Karpas-422 (cell line): ENCODE measurements at places on chromosomes 11 and 22. TPM values are rescaled to one million over a fixed set of nuclear protein-coding genes. Genes with fewer than 3 reads are reported as not detected.
A peak's percentile ranks its signal among the peaks of the same experiment; 100 is the strongest.

DNA sequence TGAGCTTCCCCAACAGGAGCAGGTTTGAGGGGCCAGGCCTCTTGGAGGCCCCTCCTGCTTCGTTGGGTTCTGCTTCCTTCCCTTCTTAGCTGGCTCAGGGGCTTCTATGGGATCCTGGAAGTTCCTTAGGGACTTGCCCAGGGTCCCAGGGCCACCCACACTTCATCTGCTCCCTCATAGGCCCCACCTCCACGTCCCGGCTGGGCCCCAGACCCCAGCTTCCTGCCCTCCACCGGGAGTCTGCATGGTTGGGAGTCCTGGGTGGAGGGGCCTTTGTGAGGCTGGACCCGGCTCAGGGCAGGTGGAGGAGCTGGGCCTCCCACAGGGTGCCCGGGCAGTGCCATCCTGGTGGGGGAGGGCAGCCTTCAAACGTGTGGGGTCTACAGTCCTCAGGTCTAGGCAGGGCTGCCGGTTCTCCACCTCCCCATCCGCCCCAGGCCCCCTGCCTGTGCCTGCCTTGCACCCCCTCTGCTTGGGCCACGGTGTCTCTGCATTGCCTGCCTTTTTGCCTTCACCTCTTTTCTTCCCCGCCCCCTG is 11.6 kb downstream of the OTUB1 start:
- no peak for DNase-seq
- H3K4me1 ChIP-seq = no peaks in the 10 kb centered on the region
- peaks cover 3% of the 10 kb centered on the region; the same call in 1 of the 2 replicates for H3K36me3 ChIP-seq
- no peaks in the 10 kb centered on the region for H3K27me3 ChIP-seq
- no peak overlapping the region for H3K4me3 ChIP-seq

- peak overlapping the region; percentile 98 for H3K27ac ChIP-seq
- DNase-seq = no peak
- H3K4me3 ChIP-seq = no peak overlapping the region
- H3K27me3 ChIP-seq = no peaks in the 10 kb centered on the region
- peaks cover 30% of the 10 kb centered on the region for H3K36me3 ChIP-seq
Observed at GRCh38 chr22:23689414-23689813, 1.4 kb upstream of the RGL4 start.

- no peak overlapping the region for H3K4me3 ChIP-seq
- H3K27ac ChIP-seq = no peak overlapping the region
- no peaks in the 10 kb centered on the region for H3K4me1 ChIP-seq
- no peaks in the 10 kb centered on the region for H3K27me3 ChIP-seq
- no peak for DNase-seq
Observed at GRCh38 chr11:89125298-89125697, 52.4 kb upstream of the TYR start.

GRCh38 chr11:44899959-44900358 is 50.7 kb downstream of the TP53I11 start:
- no peaks in the 10 kb centered on the region for H3K27me3 ChIP-seq
- peaks cover 4% of the 10 kb centered on the region; the same call in 1 of the 2 replicates for H3K4me1 ChIP-seq
- H3K27ac ChIP-seq = no peak overlapping the region
- H3K4me3 ChIP-seq = no peak overlapping the region

- peaks cover 37% of the 10 kb centered on the region for H3K4me1 ChIP-seq
- H3K36me3 ChIP-seq = no peaks in the 10 kb centered on the region
- no peak overlapping the region for H3K27ac ChIP-seq
- H3K27me3 ChIP-seq = no peaks in the 10 kb centered on the region; the same call in 1 of the 2 replicates
Observed at GRCh38 chr11:96338910-96339705, 3.9 kb downstream of the MAML2 start.

- peaks cover 4% of the 10 kb centered on the region; the same call in 1 of the 2 replicates for H3K27me3 ChIP-seq
- H3K4me3 ChIP-seq = no peak overlapping the region
- DNase-seq = no peak
- no peaks in the 10 kb centered on the region; the same call in 1 of the 2 replicates for H3K4me1 ChIP-seq
Observed at GRCh38 chr11:106821826-106822225, 196.4 kb downstream of the GUCY1A2 start.

CRYBB3 gene
- not detected in 2 replicates for total RNA-seq

ZNF280B gene
- 2.5 and 10.3 TPM in 2 replicates for total RNA-seq

DNA sequence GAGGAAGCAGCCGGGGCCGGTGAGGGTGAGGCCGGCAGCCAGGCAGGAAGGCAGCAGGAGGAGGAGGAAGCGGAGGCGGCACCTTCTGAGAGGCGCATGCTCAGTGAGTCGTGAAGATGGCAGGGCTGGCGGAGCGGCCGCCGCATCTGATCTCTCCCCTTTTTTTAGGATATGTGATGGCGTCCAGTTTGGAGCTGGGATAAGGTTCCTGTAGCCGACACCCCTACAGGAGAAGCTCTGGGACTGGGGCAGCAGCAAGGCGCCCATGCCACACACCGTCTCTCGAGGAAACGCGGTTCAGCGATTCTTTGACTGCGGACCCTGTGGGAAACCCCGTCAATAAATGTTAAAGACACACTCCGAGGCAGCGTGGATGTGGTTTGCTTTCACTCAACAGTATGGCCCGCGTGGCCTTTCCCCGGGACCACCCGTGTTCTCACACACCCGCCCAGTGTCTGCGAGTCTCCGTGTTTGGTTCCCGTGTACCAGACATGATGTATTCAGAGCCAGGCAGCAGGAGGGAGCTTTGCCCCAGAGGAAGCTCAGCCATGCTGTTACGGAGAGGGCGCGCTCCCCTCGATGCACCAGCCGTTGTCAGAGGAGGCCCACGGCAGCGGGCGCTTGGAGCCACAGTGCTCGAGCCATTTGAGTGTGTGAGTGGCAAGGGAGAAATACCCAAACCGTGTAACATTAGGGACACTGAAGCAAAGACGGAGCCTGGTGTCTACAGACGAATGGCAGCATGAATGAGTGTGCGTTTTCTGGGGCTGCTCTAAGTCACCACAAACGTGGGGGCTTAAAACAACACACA is 27.7 kb upstream of the PARVB start:
- H3K36me3 ChIP-seq = peaks cover 36% of the 10 kb centered on the region; the same call in 1 of the 2 replicates
- H3K4me1 ChIP-seq = peaks cover 29% of the 10 kb centered on the region
- no peaks in the 10 kb centered on the region for H3K27me3 ChIP-seq
- no peak overlapping the region for H3K27ac ChIP-seq

- H3K4me1 ChIP-seq = no peaks in the 10 kb centered on the region
- no peaks in the 10 kb centered on the region for H3K27me3 ChIP-seq
- no peaks in the 10 kb centered on the region for H3K36me3 ChIP-seq
Observed at GRCh38 chr22:44918166-44918924, 91.5 kb downstream of the PHF21B start.

GRCh38 chr22:17343766-17344165 is 25.5 kb upstream of the CECR2 start:
- H3K27me3 ChIP-seq = no peaks in the 10 kb centered on the region
- no peak overlapping the region for H3K4me3 ChIP-seq
- H3K4me1 ChIP-seq = peaks cover 35% of the 10 kb centered on the region
- no peak overlapping the region for H3K27ac ChIP-seq
- peak; percentile 61 for DNase-seq

DNA sequence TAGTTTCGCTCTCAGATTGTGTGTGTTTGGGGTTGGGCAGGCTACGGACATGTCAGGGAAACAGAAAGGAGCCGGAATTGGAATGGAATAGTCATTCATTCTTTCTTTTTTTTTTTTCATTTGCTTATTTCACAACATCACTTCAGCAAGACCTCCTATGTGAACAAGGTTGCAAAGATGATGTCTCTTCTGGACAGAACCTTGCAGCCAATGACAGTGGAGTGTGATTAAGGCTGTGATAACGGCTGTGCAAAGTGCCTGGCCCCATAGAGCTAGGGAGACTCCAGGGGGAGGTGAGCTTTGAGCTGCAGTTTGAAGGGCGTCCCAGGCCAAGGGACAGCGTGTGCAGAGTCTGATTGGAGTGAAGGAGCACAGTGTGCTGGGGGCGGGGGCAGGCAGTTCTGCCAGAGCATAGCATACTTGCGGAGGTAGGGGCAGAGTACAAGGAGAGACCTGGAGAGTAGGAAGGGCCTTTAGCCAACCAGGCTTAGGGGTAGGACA is 3.4 kb downstream of the TIGD3 start:
- peaks cover 14% of the 10 kb centered on the region for H3K4me1 ChIP-seq
- no peak overlapping the region for H3K4me3 ChIP-seq
- H3K27me3 ChIP-seq = no peaks in the 10 kb centered on the region
- DNase-seq = no peak
- H3K36me3 ChIP-seq = no peaks in the 10 kb centered on the region

GRCh38 chr22:27654546-27655445 is 146.8 kb downstream of the MN1 start:
- no peaks in the 10 kb centered on the region for H3K4me1 ChIP-seq
- no peak overlapping the region for H3K27ac ChIP-seq
- no peaks in the 10 kb centered on the region for H3K27me3 ChIP-seq
- H3K36me3 ChIP-seq = no peaks in the 10 kb centered on the region
- no peak overlapping the region for H3K4me3 ChIP-seq

DNA sequence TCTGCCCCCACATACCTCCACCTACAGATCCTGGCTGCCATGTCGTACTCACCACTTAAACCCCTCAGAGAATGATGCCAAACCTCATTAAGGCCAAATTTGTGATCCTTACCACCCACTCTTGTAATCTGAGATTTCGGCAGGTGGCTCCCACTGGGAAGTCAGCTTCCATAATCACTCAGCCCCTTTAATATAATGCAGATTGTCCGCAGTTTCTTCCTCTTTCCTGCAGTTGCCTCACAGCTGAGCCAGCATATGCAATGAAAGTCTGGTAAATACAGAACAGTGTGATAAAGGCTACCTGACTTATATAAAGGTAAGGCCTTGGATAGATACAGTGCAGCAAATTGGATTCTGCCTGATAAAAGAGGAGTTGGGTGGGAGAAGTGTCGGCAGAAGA is 515.2 kb upstream of the TENM4 start:
- no peak for DNase-seq
- no peak overlapping the region for H3K27ac ChIP-seq
- H3K27me3 ChIP-seq = peaks cover 2% of the 10 kb centered on the region; the same call in 1 of the 2 replicates
- no peaks in the 10 kb centered on the region for H3K36me3 ChIP-seq
- no peak overlapping the region for H3K4me3 ChIP-seq

- no peak overlapping the region for H3K4me3 ChIP-seq
- DNase-seq = no peak
- H3K4me1 ChIP-seq = no peaks in the 10 kb centered on the region
- H3K36me3 ChIP-seq = no peaks in the 10 kb centered on the region
Observed at GRCh38 chr11:88508759-88509581, 171.4 kb upstream of the CTSC start.

DNA sequence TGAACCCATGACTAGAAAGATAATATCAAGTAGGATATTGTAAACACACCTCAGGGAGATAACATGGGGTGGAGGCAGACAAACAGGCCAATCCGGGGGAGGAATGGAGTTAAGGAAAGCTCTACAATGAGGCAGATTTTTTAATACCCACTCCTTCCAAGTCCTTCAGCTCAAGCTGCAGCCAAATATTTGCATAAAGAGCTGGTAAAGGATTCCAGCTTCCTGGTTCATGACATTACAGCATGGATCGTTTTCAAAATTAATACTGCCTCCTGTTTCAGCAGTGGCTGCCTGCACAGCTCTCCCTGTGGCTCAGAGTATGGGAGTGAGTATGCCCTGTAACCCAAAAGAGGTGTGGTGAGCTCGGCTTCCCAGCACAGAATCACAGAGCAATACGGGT is 5.1 kb downstream of the POU2AF3 start:
- 0 out of 2 replicates have a peak overlapping the region, but pooled peaks have one; percentile 0 for H3K4me3 ChIP-seq
- H3K27me3 ChIP-seq = no peaks in the 10 kb centered on the region
- no peak overlapping the region for H3K27ac ChIP-seq

DNA sequence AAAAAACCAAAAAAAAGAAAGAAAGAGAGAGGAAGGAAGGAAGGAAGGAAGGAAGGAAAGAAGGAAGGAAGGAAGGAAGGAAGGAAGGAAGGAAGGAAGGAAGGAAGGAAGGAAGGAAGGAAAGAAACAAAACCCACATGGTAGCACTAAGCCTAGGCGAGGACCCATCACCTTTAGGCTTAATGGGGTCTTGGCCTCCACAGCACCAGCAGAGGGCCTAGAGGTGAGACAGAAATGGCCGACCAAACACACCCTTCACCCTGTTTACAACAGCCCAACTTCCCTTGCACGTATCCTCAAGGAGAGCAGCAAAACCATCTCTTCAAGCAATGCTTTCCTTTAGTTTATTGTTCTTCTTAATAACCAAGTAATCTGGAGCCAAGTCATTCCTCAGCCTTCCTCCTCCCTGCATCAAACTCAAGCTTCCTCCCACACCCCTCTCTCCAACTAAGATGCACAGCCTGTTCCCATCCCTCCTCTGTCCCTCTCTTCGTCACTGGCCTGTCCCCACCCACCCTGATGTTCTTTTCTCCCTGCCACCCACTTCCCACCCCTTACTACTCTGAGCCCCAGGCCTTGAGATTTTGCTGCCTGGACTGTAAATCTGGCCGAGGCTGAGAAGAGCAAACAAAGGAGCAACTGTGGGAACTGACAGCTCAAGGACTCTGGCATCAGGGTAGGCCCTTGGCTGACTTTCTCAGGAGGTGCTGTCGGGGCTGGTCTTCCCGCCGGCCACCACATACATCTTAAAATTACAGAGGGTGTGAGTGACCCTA is 26.0 kb downstream of the POU2AF1 start:
- peaks cover 88% of the 10 kb centered on the region for H3K36me3 ChIP-seq
- peak; percentile 68 for DNase-seq
- no peaks in the 10 kb centered on the region for H3K27me3 ChIP-seq

GRCh38 chr11:6621711-6622211 is 2.5 kb upstream of the TPP1 start:
- H3K4me1 ChIP-seq = peaks cover 21% of the 10 kb centered on the region
- no peak for DNase-seq
- H3K36me3 ChIP-seq = no peaks in the 10 kb centered on the region
- no peak overlapping the region for H3K27ac ChIP-seq

GRCh38 chr22:47299211-47299862 is 536.9 kb downstream of the TBC1D22A start:
- no peaks in the 10 kb centered on the region for H3K4me1 ChIP-seq
- no peak for DNase-seq
- H3K4me3 ChIP-seq = no peak overlapping the region
- H3K27me3 ChIP-seq = no peaks in the 10 kb centered on the region

- H3K4me1 ChIP-seq = peaks cover 3% of the 10 kb centered on the region; the same call in 1 of the 2 replicates
- H3K4me3 ChIP-seq = no peak overlapping the region
- H3K27ac ChIP-seq = no peak overlapping the region
- H3K36me3 ChIP-seq = no peaks in the 10 kb centered on the region
- H3K27me3 ChIP-seq = no peaks in the 10 kb centered on the region
Observed at GRCh38 chr11:83641511-83641910, 355.3 kb upstream of the CCDC90B start.

DNA sequence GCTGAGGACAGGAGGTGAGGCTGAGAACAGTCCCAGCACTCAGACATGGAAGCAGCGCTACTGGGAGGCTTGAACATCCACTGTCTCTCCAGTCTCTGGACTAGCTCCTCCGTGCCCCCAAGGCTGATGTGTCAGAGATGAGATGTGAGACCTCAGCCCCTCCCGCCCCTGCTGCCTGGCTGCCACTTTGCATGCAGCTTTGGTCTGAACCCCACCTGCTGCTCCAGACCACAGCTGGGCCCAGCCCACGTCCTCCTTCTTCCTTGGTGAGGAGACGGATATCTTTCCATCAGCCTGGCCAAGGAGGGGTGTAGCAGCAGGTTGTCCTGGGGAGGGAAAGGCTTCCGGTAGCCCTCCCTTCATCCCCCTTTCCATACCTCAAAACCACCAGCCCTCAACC is 148.0 kb upstream of the B3GAT1 start:
- no peaks in the 10 kb centered on the region for H3K36me3 ChIP-seq
- H3K4me3 ChIP-seq = no peak overlapping the region
- H3K4me1 ChIP-seq = no peaks in the 10 kb centered on the region; the same call in 1 of the 2 replicates
- H3K27ac ChIP-seq = no peak overlapping the region
- H3K27me3 ChIP-seq = no peaks in the 10 kb centered on the region
